ENCODE measurements at places on chromosomes 1 and 21. TPM values are rescaled to one million over a fixed set of nuclear protein-coding genes. Genes with fewer than 3 reads are reported as not detected.

GRCh38 chr1:230211436-230212145, 144.6 kb downstream of the GALNT2 start:
- no peak for DNase-seq
- H3K27me3 ChIP-seq, result no peaks in the 10 kb centered on the region
- no peak overlapping the region for H3K4me3 ChIP-seq
- peaks cover 84% of the 10 kb centered on the region for H3K4me1 ChIP-seq
- no peaks in the 10 kb centered on the region for H3K36me3 ChIP-seq

GRCh38 chr1:101050869-101051268, 25.3 kb upstream of the DPH5 start:
- no peak for DNase-seq
- H3K4me1 ChIP-seq, result no peaks in the 10 kb centered on the region

DNA sequence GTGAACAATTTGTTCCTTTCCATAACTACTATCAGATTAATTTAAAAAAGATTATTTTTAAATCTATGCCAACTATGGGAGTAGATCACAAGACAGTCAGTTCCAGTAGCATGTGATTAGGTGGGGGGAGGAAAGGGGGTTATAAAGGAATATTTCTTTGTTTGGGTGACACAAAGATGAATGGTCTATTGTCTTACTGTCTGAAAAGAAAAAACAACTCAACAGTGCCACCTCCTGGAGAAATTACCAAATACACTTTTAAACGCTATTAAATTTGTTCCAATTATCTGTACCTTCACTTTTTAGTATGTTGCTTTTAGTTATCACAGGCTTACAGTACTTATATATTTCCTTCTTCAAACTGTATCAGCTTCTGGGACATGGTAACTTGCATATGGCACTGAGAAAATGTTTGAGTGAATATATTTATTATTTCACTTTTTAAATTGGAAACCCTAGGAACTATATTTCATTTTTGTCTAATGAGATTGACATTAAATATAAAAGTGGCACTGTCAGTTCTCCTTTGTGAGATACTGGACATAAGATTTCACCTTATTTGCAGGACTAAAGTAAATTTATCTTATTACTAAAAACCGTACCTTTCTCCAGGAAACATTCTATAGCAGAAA, 1.7 kb upstream of the SORT1 start:
- no peaks in the 10 kb centered on the region for H3K27me3 ChIP-seq
- no peak overlapping the region for H3K4me3 ChIP-seq
- no peak for DNase-seq
- H3K36me3 ChIP-seq, result no peaks in the 10 kb centered on the region
- H3K27ac ChIP-seq, result no peak overlapping the region
- H3K4me1 ChIP-seq, result peaks cover 41% of the 10 kb centered on the region

DNA sequence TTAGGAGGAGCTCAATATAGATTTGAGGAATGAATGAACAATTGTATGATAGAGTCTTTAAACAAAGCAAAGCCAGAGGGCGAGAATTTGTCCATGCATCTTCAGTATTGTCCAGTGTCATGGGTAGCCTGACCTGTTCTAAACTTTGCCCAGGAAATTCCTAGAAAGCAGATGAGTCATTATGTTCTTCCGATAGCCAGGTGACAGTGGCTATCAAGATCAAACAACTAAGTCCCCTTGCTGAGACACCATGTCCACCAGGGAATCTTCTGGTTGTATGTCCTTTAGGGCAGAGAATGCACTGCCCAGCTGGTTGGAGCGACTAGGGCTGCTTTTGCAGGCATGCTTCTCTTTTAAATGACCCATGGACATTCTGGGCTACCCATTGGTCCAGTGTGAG, 1.8 kb upstream of the SLC26A9 start:
- H3K4me1 ChIP-seq, result peaks cover 12% of the 10 kb centered on the region
- no peaks in the 10 kb centered on the region for H3K36me3 ChIP-seq
- no peak for DNase-seq
- H3K27ac ChIP-seq, result no peak overlapping the region
- H3K4me3 ChIP-seq, result no peak overlapping the region
- H3K27me3 ChIP-seq, result no peaks in the 10 kb centered on the region

The NTNG1 gene
- total RNA-seq, result 0.34 TPM

GRCh38 chr1:228148935-228149405, 760 bp upstream of the GJC2 start:
- H3K4me3 ChIP-seq, result no peak overlapping the region
- peak overlapping the region; percentile 38 for H3K27ac ChIP-seq
- no peaks in the 10 kb centered on the region for H3K27me3 ChIP-seq
- peaks cover 7% of the 10 kb centered on the region for H3K36me3 ChIP-seq
- no peaks in the 10 kb centered on the region for H3K4me1 ChIP-seq

GRCh38 chr1:162612606-162613400, 19.5 kb upstream of the DDR2 start:
- peak; percentile 69 for DNase-seq
- H3K27ac ChIP-seq, result peak overlapping the region; percentile 12
- no peaks in the 10 kb centered on the region for H3K27me3 ChIP-seq
- peaks cover 10% of the 10 kb centered on the region for H3K4me1 ChIP-seq

GRCh38 chr1:41918450-41919043, at the start of gene HIVEP3:
TSS of gene HIVEP3 (minus strand) at chr1:41918922.
- peak within 1 kb of the TSS; percentile 87 for H3K27ac ChIP-seq
- H3K36me3 ChIP-seq, result no peaks in the 10 kb centered on the region
- DNase-seq, result no peak
- peak within 1 kb of the TSS; percentile 80 for H3K4me3 ChIP-seq

The LAMC2 gene
- 0.64 TPM for total RNA-seq
